Liver (tissue), 10 donors: ENCODE measurements at places on chromosomes 2 and 18. TPM values are rescaled to one million over a fixed set of nuclear protein-coding genes. Genes with fewer than 3 reads are reported as not detected.

DNA sequence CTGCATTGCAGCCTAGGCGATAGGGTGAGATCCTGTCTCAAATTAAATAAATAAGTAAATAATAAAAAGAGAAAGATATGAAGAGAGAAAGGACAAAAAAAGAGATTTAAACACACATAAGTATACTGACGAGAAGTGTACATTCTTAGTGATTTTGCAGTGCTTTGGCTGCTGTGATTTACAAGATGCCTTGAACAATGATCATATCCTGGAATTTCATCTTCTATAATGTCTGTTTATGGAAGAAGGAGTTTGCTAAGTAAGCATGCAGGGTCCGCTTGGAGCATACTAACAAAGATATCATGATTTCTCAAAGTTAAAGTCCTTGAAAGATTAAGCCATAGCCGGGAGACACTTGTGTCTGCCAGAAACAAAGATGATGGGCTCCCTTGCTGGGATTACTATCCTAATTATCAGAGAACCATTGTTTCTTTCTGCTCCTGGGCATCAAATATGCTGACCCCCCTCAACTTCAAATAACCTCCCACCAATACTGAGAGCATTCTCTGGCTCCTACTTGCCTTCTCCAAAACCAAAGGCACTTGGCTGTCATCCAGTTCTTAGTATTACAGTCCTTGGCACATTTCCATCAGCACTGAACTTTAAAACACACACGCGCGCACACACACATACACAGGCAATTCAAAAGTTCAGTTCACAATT is 47.5 kb upstream of the STAM2 start:
- H3K27ac ChIP-seq, result no peak overlapping the region
- no peaks in the 10 kb centered on the region for H3K27me3 ChIP-seq
- no peak overlapping the region for H3K4me3 ChIP-seq
- H3K4me1 ChIP-seq, result no peaks in the 10 kb centered on the region
- no peaks in the 10 kb centered on the region for H3K36me3 ChIP-seq

DNA sequence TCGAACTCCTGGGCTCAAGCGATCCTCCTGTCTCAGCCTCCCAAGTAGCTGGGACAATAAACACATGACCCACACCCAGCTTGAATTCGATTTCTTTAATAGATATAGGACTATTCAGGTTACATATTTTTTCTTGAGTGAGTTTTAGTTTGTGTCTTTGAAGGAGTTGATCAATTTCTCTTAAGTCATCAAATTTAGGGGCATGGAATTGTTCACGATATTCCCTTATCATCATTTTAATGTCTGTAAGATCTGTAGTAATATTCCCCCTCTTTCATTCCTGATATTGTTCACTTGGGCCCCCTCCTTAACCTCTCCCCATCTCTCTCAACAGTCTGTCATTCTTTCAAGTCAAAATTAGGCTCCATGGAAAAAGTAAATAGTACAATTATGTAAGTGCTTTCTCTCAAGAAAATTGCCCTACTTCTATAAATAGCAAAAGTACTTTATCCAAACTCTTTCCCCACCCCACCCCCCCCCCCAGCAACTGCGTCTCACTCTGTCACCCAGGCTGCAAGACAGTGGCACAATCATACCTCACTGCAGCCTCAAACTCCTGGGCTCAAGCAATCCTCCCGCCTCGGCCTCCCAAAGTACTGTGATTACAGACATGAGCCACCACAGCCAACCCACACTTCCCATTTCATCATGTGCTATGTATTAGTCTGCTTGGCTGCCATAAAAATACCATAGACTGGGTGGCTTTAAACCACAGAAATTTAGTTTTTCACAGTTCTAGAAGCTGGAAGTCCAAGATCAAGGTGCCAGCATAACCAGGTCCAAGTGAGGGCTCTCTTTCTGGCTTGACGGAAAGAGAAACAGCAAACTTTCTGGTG is 20.1 kb downstream of the WDR33 start:
- no peaks in the 10 kb centered on the region for H3K27me3 ChIP-seq
- no peaks in the 10 kb centered on the region for H3K4me1 ChIP-seq
- H3K36me3 ChIP-seq, result no peaks in the 10 kb centered on the region
- no peak for DNase-seq
- H3K27ac ChIP-seq, result no peak overlapping the region
- H3K4me3 ChIP-seq, result no peak overlapping the region

DNA sequence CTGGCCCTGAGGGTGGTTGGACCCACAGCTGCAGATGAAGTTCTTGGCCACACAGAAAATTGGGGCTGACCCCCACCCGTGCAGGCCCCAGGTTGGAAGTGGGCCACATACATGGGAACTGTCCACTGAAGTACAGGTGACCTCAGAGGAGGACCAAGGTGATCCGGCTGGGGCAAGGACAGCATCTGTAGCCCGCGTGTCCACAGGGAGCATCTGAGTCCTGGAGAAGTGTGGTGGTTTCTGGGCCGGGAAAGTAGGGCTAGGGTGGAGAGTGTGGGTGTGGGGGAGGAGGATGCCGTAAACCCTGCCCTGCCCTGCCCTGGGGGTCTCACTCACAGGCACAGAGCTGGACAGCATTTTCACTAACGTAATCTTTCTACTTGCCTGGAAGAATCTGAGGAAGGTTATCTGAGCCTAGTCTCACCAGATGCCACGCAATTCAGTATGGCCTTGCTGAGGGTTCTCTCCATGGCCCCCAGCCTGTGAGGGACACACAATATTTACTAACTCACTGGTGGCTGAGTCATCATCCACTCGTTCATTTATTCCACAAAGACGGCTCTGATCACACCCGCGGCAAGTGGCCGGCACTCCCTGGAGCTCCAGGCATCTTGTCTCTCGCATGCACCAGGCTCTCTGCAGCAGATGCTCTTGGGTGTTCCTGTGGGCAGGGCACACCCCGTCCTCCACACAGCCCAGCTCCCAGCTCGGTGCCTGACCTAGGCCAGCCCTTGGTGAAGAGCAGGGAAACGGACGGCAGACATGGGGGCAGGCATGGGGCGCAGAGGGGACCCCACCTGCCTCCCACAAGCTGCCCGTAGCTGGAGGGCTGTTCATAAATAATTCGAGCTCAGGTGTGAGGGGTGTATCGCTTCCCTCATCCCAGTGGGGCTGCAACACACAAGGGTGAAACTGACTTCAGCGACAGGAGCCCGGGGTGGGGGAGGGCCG is 51.2 kb downstream of the INHBB start:
- DNase-seq, result no peak
- no peaks in the 10 kb centered on the region for H3K4me1 ChIP-seq
- no peaks in the 10 kb centered on the region for H3K36me3 ChIP-seq
- no peaks in the 10 kb centered on the region for H3K27me3 ChIP-seq
- no peak overlapping the region for H3K4me3 ChIP-seq

DNA sequence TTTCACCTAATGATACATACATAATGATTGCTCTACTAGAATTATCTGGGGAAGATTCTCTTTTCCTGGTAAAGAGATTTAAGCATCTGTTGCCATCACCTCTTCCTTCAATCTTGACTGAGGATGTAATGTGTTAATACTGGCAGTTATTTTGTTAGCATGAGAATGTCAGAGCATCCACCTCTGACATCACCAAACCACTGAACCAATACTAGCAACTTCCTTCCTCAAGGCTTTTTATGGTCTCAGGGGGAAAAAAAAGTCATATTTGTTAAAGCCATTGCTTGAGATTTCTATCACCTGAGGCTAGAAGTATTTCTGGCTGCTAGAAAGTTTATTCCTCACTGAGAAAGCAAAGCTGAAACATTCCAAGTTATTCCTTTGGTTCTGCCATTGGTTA is 48.5 kb downstream of the DSEL start:
- H3K4me3 ChIP-seq, result no peak overlapping the region
- no peaks in the 10 kb centered on the region for H3K4me1 ChIP-seq
- H3K36me3 ChIP-seq, result no peaks in the 10 kb centered on the region
- no peak for DNase-seq

DNA sequence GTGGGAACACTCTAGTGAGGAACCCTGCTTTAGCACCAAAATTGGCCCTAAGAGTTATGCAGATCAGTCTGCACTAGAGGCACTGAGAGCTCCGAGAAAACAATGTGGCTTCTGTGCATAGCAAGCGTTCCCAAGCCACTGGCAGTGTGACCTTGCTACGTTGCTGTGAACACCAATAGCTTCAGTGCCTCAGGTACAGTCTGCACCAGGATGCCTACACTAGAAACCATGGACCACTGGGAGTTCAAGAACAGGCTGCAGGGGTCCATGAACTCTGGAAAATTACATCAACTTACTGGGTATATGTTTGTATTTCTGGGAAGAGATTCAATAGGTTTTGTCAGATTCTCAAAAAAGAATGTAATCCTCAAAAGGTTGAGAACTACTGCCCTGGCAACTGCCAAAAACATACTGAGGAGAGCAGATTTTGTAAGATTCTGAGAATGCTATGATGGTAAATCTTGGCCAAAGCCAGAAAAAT is 18.3 kb upstream of the SP3 start:
- no peaks in the 10 kb centered on the region for H3K36me3 ChIP-seq
- no peak overlapping the region for H3K27ac ChIP-seq
- H3K4me1 ChIP-seq, result peaks cover 36% of the 10 kb centered on the region
- DNase-seq, result no peak
- H3K27me3 ChIP-seq, result no peaks in the 10 kb centered on the region
- no peak overlapping the region for H3K4me3 ChIP-seq

DNA sequence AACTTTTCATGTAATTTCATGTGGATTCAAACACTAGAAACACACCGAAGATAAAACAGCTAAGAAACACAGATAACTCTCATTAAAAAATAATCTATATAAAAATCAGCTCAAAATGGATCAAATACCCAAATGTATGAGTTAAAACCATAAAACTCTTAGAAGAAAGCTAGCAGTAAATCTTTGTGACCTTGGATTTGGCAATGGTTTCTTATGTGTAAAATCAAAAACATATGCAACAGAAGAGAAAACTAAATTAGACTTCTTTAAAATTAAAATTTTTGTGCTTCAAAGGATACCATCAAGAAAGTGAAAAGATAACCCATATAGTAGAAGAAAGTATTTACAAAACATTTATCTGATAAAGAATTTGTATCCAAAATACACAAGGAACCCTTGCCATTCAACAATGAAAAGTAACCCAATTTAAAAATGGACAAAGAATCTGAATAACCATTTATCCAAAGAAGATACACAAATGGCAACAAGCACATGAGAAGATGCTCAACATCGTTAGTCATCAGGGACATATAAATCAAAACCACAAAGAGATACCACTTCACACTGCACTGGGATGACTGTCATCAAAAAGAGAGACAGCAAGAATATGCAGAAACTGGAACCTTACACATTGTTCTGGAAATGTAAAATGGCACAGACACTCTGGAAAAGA is 27.5 kb downstream of the GAREM1 start:
- H3K27ac ChIP-seq, result no peak overlapping the region
- DNase-seq, result no peak
- H3K4me3 ChIP-seq, result no peak overlapping the region
- no peaks in the 10 kb centered on the region for H3K27me3 ChIP-seq

FIGN gene
- total RNA-seq, result 4.9 TPM

SPEG gene
- 0.51 TPM for total RNA-seq

FAHD2B gene
- total RNA-seq, result 4.1 TPM

RPRM gene
- not detected for total RNA-seq

UGT1A10 gene
- not detected for total RNA-seq

ROCK2 gene
- 16.1 TPM for total RNA-seq

GREB1L gene
- total RNA-seq, result 13.1 TPM
